ENCODE measurements at places on chromosomes 12 and 14.

DNA sequence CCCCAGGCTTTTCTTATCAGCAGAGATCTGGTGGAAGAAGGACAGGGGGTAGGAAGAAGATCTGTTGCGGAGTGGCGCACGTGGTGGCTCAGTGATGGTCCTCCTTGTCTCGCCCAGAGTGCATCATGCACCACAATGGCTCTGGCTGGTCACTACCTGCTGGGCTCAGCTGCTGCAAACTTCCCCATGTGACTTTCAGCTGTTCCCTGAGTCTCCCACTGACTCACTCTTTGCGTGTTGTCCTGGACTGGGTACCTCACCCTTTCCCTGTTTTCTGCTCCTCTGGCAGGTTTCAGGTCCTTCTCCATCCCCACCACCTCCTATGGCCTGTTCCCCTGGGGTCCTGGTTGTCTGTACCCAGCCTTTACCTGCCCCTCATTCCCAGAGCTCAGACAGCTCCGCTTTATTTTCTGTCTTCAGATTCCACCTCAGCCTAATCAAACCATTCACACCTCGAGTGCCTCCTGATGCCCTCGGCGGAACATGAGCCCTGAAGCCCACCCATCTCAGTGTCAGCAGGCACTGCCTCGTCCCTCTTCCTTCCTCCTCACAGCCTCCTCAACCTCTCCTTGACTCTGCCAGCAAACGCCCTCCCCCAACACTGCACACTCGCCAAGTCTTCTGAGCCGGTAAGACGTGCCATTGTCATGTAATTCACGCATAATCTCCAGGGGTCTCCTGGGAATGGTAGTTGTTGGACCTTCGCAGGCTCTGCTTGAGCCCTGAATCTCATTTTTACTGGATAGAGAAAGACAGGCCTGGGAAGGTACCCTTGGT, 1.8 kb downstream of the C1R start:
- DNase-seq = no peak

GRCh38 chr14:90336985-90337384, 5.2 kb upstream of the NRDE2 start:
- no peak for DNase-seq

GRCh38 chr14:23076785-23077408, 18.0 kb downstream of the ACIN1 start:
- DNase-seq = no peak

GRCh38 chr14:67735336-67736147, 33.9 kb downstream of the RDH12 start:
- DNase-seq = no peak

DNA sequence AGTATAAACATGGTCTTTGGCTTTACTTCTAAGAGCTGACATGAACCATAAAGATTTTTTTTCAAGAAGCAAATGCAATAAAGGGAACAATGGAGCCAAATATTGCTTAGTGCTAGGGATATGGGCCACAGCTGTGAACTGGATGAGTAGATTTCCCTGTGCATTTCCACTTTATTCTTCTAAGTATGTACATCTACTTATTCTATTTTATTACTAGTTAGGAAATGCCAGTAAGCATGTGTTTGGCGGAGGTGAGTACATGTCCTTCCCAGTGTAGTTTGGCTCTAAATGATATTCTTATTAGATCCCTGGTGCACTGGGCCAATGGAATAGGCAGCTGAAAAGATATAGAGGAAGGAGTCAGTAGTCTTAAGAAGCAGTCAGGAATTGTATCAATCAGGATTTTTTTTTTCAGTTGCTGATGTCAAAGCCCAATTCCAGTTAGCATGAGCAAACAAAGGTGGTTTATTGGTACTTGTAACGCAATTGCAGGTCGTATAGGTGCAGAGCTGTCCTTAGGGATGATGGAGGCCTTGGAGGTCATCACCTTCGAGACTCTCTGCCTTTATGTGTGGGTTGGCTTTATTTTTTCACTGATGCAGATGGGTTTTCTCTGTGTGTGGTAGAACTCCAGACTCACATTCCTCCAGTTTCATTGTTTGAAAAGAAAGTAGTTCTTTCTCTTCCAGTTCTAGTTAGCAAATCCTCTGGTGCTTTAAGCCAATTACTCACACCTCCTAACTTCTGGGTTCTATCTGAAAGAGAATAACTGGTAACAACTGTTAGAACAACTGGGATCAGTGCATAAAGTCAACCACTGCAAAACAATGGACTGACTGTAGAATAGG, 139.0 kb upstream of the LRIG3 start:
- no peak for DNase-seq

DNA sequence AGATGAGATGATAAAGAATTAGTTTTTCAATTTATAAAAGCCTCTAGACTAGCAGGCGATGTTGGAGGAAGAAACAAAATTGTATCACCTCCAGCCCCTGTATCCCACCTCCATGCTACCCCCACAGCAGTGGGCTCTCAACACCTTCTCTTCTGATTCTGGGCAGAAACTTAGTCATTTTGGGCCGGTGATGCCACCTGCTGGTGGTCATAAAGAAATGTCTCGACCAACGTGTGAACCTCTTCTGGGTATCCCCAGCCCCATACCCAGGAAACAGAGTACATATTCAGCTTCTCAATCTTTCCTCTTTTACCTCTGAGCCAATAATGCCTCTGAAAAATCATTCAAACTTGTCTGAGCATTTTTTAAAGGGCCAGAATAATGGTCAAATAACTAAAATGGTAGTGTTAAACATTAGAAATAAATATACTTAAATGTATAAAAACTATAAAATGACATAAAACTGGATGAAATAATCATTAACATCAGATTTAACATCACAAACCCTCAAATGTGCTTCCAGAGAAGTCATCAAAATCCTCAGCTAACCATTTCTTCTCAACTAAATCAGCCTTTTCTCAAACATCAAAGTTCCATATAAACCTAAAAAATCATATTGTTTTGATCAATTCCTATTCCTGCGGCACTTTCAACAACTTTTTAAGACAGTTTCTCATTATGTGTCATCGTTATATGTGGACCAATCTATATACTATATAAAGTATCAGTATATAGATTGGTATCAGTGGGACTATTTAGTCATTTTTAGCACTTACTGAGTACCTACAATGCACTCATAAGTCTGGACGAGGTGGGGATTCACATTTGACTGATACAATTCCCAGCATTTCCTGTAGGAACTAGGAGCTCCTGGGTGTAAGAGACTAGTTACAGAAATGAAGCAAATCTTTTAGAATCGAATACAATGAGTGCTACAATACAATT, 69.4 kb downstream of the ATXN2 start:
- no peak for DNase-seq

GRCh38 chr12:130706885-130707570, 9.1 kb downstream of the RIMBP2 start:
- DNase-seq = no peak

DNA sequence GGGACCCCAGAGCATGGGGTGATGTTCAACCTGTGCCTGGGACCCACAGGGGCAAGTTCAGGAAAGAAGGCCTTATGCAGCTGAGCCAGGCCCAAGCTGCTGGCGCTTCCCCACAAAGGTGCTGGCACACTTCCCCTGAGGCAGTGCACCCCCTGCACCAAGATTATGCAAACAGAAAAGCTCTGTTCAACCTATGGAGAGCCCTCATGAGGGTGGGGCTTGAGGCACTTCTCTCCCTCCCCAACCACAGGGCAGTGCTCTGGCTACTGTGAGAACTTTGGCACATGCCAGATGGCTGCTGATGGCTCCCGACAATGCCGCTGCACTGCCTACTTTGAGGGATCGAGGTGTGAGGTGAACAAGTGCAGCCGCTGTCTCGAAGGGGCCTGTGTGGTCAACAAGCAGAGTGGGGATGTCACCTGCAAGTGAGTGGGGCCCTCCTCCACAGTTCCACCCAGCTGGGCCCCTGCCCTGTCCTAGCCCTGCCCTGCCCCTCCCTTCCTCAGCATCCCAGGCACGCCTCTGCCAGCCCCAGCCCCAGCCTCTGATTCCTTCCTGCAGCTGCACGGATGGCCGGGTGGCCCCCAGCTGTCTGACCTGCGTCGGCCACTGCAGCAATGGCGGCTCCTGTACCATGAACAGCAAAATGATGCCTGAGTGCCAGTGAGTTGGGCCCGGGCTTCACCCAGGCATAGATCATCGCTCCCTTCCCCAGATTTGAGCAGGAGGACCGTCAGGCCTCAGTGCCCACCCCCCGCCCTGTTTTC, 5.5 kb upstream of the NXPH4 start:
- no peak for DNase-seq

DNA sequence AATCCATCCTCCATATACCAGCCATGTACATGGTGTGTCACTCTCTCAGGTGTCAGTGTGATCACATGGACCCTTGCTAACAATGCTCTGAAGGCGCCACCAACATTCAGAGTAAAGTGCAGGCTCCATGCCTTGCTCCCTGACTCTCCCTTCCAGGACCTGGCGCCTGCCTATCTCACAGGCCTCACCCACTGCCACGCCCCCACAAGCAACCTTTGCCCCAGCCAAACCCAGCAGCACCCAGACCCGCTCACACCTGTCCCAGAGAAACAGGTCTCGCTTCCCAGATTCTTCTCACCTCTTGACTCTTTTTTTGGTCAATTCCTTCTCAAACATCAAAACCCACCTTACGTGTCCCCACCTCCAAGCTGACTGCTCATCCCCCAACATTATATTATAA, 52.3 kb downstream of the KCNK10 start:
- DNase-seq = no peak

DNA sequence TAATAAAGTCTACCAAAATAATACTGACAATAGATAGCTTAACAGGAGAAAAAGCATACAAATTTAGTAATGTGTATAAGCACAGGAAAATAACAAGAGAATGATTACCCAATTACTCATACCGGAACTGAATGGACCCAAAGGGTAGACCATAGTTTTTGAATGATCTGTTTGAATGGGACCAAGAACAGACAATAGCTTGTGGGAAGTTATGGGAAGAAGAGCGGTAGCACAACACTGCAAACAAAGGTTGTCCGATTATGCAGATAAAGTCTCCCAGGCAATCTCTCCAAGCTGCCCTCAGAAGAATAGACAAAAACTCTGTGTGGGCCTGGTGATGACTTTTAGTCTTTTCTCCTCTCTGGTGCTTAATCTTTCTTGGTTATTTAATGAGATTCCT, 96.6 kb upstream of the NEDD1 start:
- DNase-seq = no peak

GRCh38 chr12:107783406-107784376, 9.2 kb downstream of the ASCL4 start:
- DNase-seq = no peak

- DNase-seq = no peak
Observed at GRCh38 chr12:109741970-109742703, 28.5 kb downstream of the FAM222A start.

- DNase-seq = no peak
Observed at GRCh38 chr12:1657688-1658087, 28.7 kb downstream of the WNT5B start.

DNA sequence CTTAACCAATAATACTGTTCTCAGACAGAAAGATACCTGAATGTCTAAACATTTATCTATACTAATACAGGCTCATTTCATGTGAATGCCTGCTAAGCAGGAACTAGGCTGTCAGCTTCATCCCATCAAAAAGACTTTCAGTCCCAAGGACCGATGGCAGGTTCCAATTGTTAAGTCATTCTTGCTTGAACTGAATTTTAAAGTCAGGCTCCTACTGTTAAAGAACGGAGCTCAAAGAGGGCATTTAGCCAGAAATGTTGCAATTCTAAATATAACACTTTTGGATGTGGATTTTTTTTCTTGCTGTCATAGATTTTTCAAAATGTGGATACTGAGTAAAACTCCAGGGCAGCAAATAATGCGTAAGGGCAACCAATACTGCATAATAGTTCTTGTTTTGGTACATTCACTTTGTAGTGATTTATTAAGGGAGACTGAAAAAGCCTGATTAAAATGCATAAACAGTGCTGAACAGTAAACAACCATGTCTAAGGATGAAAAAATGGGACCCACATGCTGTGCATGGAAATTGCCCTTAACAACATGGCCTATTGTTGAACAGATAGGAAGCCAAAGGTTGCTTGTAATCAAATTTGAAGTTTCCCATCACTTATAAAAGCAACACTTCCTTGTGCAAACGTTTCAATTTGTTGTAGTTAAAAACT, 38.6 kb upstream of the DBX2 start:
- no peak for DNase-seq

DNA sequence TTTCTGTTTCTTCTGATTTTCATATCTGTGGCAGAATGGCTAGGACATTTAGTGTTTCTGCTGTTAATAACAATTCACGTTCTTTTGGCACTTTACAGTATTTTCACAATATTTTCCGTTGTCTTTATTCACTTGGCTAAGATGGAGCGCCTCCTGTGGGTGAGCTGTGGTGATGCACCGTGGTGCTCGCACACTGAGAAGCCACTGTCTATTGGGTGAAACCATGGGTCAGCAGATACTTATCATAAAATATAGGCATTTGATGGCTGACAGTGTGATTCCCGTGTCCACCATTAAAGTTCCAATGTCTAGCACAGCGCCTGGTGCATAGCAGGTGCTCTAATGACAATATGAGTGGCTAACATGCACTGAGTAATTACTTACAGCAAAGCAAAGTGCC, 141.8 kb downstream of the VRK1 start:
- DNase-seq = no peak

GRCh38 chr12:124296295-124296915, 1.5 kb downstream of the RFLNA start:
- no peak for DNase-seq

DNA sequence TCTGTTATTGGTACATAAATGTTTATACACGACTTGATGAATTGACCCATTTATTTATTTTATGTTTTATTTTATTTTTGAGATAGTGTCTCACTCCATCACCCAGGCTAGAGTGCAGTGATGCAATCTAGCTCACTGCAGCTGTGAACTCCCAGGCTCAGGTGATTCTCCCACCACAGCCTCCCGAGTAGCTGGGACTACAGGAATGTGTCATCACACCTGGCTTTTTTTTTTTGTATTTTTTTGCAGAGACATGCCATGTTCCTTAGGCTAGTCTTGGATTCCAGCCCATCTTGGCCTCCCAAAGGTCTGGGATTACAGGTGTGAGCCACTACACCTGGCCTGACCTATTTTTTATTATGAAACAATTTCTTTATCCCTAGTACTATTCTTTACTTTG, 355.0 kb upstream of the PRICKLE1 start:
- no peak for DNase-seq

DNA sequence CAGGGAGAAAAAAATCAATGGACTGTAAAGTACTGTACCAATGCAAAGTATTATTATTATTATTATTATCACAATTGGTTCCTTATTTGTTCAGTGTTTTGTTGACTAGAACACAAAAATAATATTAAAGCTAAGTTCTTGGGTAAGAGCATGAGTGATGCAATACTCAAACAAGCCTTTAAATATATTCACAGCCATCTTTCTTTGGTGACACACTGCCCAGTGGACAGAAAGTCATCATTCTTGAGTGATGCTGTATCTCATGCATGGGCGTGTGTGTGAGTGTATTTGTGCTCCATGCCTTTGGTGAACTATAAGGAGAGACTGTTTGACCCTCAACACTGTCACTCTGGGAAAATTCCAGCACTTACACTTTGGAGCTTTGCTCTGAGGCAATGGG, 93.6 kb downstream of the KCNK10 start:
- no peak for DNase-seq
